ENCODE measurements at places on chromosomes 16 and 17. TPM values are rescaled to one million over a fixed set of nuclear protein-coding genes. Genes with fewer than 3 reads are reported as not detected.

The CLEC18B gene
- total RNA-seq: 2.5 TPM

The COL1A1 gene
- total RNA-seq: 2,834 TPM

The FSCN2 gene
- 3.5 TPM for total RNA-seq

The PITPNM3 gene
- total RNA-seq: 1.7 TPM
